Aortic smooth muscle cell (primary cell): ENCODE measurements at places on chromosomes 5 and 9. TPM values are rescaled to one million over a fixed set of nuclear protein-coding genes. Genes with fewer than 3 reads are reported as not detected.

Gene ADAMTS16
- total RNA-seq: under 0.01 TPM in 1 of 2 replicates, not detected in the other

Gene PIP5KL1
- total RNA-seq: 0.66 and 0.81 TPM in 2 replicates

Gene CA9
- total RNA-seq: not detected in 2 replicates

Gene PCSK1
- 0.81 and 2.2 TPM in 2 replicates for total RNA-seq

Gene TTC39B
- 21.4 and 33.0 TPM in 2 replicates for total RNA-seq

Gene GFPT2
- total RNA-seq: 1.1 and 13.9 TPM in 2 replicates

Gene PCDHGA5
- total RNA-seq: 1.5 and 2.7 TPM in 2 replicates

Gene PLAC8L1
- total RNA-seq: 0.25 and 0.40 TPM in 2 replicates

Gene CDKN2A
- 8.0 and 10.7 TPM in 2 replicates for total RNA-seq

Gene TIMD4
- not detected in 2 replicates for total RNA-seq

Gene CTXN3
- not detected in 2 replicates for total RNA-seq

Gene CHSY3
- total RNA-seq: 11.9 and 13.2 TPM in 2 replicates

Gene FOXD4L6
- 0.06 TPM in 1 of 2 replicates, not detected in the other for total RNA-seq

Gene DMRT1
- total RNA-seq: not detected in 2 replicates

Gene ENC1
- 11.3 and 22.6 TPM in 2 replicates for total RNA-seq

Gene BARHL1
- total RNA-seq: not detected in 2 replicates
